ENCODE measurements at places on chromosomes 2 and 18. TPM values are rescaled to one million over a fixed set of nuclear protein-coding genes. Genes with fewer than 3 reads are reported as not detected.

Gene EHBP1
- 45.8 TPM for total RNA-seq

Gene CFAP53
- total RNA-seq: 3.7 TPM

Gene ESPNL
- 0.09 TPM for total RNA-seq

Gene ANKRD30B
- total RNA-seq: not detected

Gene COLEC11
- 0.30 TPM for total RNA-seq

- peak overlapping the region; percentile 32 for H3K27ac ChIP-seq
- no peaks in the 10 kb centered on the region for H3K36me3 ChIP-seq
- H3K4me1 ChIP-seq: peaks cover 28% of the 10 kb centered on the region
Observed at GRCh38 chr2:46818819-46819218, 96.8 kb downstream of the MCFD2 start.

GRCh38 chr2:19767899-19768298 lies 133.9 kb downstream of the TTC32 start:
- no peaks in the 10 kb centered on the region for H3K4me1 ChIP-seq
- no peaks in the 10 kb centered on the region for H3K27me3 ChIP-seq
- no peak for DNase-seq
- no peak overlapping the region for H3K27ac ChIP-seq

GRCh38 chr2:100104718-100105677 lies 37.4 kb downstream of the AFF3 start:
- peaks cover 19% of the 10 kb centered on the region for H3K4me1 ChIP-seq
- peak overlapping the region; percentile 58 for H3K4me3 ChIP-seq
- DNase-seq: no peak
- peaks cover 8% of the 10 kb centered on the region for H3K27me3 ChIP-seq
- peak overlapping the region; percentile 76 for H3K27ac ChIP-seq
- no peaks in the 10 kb centered on the region for H3K36me3 ChIP-seq

- no peaks in the 10 kb centered on the region for H3K36me3 ChIP-seq
- H3K27ac ChIP-seq: no peak overlapping the region
- no peak for DNase-seq
Observed at GRCh38 chr2:204201507-204201906, 264.9 kb downstream of the ICOS start.

DNA sequence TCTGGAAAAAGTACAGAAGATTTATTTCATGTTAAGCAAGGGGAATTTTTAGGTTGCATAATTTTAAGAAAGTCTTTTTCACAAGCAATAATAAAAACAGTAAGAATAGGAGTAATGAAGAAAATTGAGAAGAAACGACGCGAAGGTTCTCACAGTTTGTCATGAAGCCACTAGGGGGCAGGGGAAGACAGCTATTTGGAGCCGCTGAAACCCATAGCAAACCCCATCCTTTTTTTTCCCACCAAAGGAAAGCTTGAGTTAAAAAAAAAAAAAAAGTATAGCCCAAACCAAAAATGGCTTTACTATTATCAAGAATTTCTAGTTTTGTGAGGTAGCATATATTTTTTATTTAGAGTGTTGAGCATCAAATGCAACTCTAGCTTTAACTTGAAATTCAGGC lies 300.9 kb downstream of the PHLPP1 start:
- H3K27me3 ChIP-seq: peaks cover 9% of the 10 kb centered on the region
- no peak overlapping the region for H3K27ac ChIP-seq
- DNase-seq: no peak
- H3K36me3 ChIP-seq: no peaks in the 10 kb centered on the region

GRCh38 chr2:205771666-205772065 lies 89.4 kb downstream of the NRP2 start:
- H3K36me3 ChIP-seq: peaks cover 5% of the 10 kb centered on the region
- no peak overlapping the region for H3K4me3 ChIP-seq
- peak overlapping the region; percentile 40 for H3K27ac ChIP-seq
- no peak for DNase-seq

- H3K27me3 ChIP-seq: peaks cover 36% of the 10 kb centered on the region
- no peak overlapping the region for H3K4me3 ChIP-seq
- no peaks in the 10 kb centered on the region for H3K36me3 ChIP-seq
- H3K27ac ChIP-seq: no peak overlapping the region
- no peaks in the 10 kb centered on the region for H3K4me1 ChIP-seq
Observed at GRCh38 chr18:79542876-79543750, 136.5 kb upstream of the CTDP1 start.

DNA sequence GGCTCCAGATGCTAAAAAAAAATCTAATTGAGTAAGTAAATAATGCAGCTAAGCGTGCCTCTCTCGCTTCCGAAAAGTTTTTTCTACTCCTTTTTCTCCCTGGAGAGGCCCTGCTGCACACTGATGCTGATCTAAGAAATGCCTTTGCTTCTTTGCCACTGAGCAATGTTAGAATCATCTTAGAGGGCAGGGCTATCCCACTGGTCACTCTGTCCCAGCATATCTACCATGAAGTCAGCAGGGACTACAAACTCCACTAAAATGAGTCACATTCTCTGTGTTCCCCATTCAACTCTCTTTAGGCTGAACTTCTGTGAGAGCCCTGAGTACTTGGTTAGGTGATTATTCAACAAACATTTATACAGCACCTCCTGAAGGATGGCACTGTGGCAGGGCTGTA lies 127.6 kb upstream of the LYPD1 start:
- peaks cover 6% of the 10 kb centered on the region for H3K36me3 ChIP-seq
- H3K27ac ChIP-seq: no peak overlapping the region
- no peaks in the 10 kb centered on the region for H3K27me3 ChIP-seq
- no peaks in the 10 kb centered on the region for H3K4me1 ChIP-seq
- H3K4me3 ChIP-seq: no peak overlapping the region

- H3K27ac ChIP-seq: no peak overlapping the region
- no peak overlapping the region for H3K4me3 ChIP-seq
- peaks cover 21% of the 10 kb centered on the region for H3K4me1 ChIP-seq
Observed at GRCh38 chr2:227447606-227448005, 24.4 kb upstream of the AGFG1 start.

DNA sequence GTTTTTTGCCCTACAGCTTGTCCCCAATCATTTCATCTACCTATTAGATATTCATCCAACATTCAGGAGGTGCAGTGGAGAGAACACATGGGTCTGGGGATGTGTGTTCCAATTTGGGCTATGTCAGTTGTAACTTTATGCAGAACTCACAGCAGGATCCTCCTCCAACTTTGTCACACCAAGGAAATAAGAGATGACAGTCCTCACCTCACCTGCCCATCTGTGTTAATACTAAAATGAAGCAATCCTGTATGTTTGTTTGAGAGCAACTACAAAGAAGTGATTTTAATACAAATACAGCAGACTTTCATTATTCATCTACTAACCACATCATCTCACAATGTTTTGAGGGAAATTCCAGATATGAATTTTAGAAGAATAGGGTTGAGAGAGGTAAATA lies 126.7 kb downstream of the ARHGAP15 start:
- no peaks in the 10 kb centered on the region for H3K36me3 ChIP-seq
- no peak overlapping the region for H3K27ac ChIP-seq
- H3K27me3 ChIP-seq: no peaks in the 10 kb centered on the region
- peaks cover 4% of the 10 kb centered on the region for H3K4me1 ChIP-seq
- DNase-seq: no peak

DNA sequence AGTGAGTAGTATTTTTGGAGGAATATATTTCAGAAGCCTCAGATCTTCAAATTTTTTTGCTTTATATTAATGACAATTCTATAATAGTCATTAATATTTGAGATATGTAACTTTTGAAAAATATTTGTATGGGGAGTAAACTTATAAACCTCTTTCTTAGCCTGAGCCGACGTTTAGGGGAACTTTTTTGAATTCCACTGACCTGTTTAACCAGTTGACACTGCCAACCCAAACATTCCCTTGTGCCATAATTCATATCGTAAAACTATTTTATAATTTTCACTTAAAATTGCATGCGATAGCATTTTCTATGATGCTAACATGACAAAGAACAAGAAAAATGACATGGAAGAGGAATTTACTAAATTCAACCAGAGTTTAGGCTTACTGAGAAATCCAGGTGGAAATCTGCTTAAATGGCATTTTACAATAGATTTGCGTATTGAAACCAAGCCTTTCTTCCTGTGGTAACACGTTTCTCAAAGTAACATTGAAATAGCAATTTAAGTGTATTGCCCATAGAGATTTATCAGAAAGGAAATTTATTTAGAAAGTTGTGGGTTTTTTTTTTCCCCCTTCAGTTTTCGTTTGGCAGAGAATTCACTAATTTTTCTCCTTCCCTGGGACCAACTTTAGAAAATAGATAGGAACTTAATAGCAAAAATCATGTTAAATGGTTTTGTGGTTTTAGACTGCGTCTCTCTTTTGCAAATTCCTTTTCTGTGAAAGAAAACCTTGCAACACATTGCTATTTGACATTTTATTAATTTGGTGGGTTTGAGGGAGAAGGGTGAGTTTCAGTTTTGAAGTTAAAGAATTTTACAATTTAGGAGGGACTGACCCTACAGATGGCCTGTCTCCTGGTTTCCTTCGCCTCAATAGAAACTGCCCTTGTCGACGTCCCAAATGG lies 77.4 kb downstream of the TANC1 start:
- H3K4me3 ChIP-seq: no peak overlapping the region
- peak overlapping the region; percentile 25 for H3K27ac ChIP-seq
- DNase-seq: no peak
- H3K36me3 ChIP-seq: no peaks in the 10 kb centered on the region
- peaks cover 66% of the 10 kb centered on the region for H3K4me1 ChIP-seq

- no peaks in the 10 kb centered on the region for H3K27me3 ChIP-seq
- no peak for DNase-seq
- no peaks in the 10 kb centered on the region for H3K36me3 ChIP-seq
- H3K4me3 ChIP-seq: no peak overlapping the region
Observed at GRCh38 chr18:56511996-56512395, 126.4 kb downstream of the TXNL1 start.

DNA sequence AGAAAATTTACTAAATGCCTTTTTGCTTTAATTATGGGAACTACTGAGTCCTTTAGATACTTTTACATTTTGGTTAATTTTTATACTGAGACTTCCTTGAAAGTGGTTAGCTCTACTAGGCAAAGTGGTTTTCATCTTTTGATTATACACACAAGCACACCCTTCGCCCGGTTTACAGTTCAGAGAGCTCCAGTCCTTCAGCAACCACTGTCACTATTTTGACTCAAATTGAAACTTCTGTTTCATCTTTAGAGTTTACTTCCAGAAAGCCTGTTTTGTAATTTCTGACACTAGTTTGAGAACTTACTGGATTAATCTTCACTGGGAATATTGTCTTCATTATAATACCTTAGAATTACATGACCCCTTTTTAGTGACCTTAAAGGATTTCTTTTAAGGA lies 140.3 kb upstream of the FOSL2 start:
- no peaks in the 10 kb centered on the region for H3K36me3 ChIP-seq
- H3K4me1 ChIP-seq: no peaks in the 10 kb centered on the region
- H3K4me3 ChIP-seq: no peak overlapping the region
- no peaks in the 10 kb centered on the region for H3K27me3 ChIP-seq
- H3K27ac ChIP-seq: no peak overlapping the region

- no peaks in the 10 kb centered on the region for H3K36me3 ChIP-seq
- peak overlapping the region; percentile 61 for H3K27ac ChIP-seq
- H3K4me1 ChIP-seq: peaks cover 5% of the 10 kb centered on the region
- peak; percentile 72 for DNase-seq
Observed at GRCh38 chr2:17538844-17539554, 1.5 kb upstream of the VSNL1 start.

DNA sequence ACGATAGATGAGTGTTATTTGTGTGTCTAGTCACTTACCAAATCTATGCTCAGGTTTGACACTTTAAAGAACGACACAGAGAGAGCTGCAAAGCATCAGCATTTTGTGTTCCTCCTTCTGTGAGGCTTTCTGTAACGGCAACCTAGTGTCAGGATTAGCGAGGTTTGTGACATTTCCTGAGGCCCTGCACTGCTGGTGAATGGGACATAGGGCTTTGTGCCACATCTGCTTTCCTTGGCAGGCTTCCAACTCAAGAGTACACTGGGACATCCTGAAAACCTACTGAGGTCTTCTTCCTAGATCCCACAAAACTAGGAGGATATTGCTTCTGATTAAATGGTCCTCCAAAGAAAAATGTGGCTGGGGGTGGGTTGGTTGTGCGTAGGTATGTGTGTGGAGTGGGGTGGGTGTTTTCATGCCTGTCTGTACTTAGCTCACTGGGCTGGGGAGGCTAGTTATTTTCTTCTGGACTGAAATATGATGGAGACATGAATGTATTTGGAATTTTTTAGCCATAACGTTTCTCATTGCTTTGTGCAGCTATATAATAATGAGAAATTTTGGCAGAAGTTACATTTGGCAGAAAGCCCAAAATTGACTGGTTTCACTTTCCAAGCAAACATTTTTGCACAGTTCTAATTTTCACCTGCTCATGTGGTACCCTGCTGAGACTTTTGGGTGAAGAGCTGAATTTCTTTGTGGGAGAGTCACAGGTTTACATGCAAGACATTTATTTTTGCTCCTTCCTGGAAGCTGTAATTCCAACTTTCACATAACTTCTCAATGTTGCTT lies 308.4 kb downstream of the XIRP2 start:
- H3K27ac ChIP-seq: no peak overlapping the region
- H3K4me3 ChIP-seq: no peak overlapping the region
- no peaks in the 10 kb centered on the region for H3K27me3 ChIP-seq
- DNase-seq: peak; percentile 45

GRCh38 chr2:31168291-31168690 lies 30.1 kb upstream of the GALNT14 start:
- no peaks in the 10 kb centered on the region for H3K27me3 ChIP-seq
- H3K27ac ChIP-seq: no peak overlapping the region
- no peaks in the 10 kb centered on the region for H3K36me3 ChIP-seq
- no peak overlapping the region for H3K4me3 ChIP-seq

GRCh38 chr2:45178359-45178758 lies 169.1 kb upstream of the SIX2 start:
- no peak overlapping the region for H3K4me3 ChIP-seq
- DNase-seq: no peak
- H3K27ac ChIP-seq: no peak overlapping the region
- H3K36me3 ChIP-seq: no peaks in the 10 kb centered on the region

DNA sequence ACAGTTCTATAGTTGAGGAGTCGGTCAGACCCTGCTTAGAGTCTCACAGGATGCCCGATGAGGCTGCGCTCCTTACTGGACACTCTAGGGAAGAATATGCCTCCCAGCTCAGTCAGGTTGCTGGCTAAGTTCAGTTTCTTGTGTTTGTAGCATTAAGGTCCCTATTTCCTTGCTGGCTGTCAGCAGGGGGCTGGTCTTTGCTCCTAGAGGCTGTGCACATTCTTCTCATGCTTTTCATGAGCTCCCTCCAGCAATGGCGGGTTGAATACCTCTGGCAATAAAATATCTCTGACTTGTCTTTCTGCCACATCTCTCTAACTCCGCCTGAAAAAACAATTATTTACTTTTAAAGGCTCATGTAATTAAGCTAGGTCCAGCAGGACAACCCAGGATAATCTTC lies 79.4 kb upstream of the DNAJC10 start:
- no peak for DNase-seq
- H3K4me3 ChIP-seq: no peak overlapping the region
- H3K27me3 ChIP-seq: no peaks in the 10 kb centered on the region
- no peaks in the 10 kb centered on the region for H3K4me1 ChIP-seq

Measured in lower lobe of right lung (tissue), 2 donors.